ENCODE measurements at places on chromosomes 4 and X.

DNA sequence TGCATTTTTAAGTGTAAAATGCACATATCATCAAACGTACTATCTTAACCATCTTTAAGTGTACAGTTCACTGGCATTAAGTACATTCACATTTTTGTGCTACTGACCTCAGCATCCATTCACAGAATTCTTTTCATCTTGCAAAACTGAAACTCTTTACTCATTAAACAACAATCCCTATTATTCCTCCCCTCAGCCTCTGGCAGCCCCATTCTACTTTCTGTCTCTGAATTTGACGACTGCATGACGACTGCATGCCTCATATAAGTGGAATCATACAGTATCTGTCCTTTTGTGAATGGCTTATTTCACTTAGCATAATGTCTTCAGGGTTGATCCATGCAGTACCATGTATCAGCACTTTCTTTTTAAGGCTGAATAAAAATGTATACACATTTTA, 38.7 kb downstream of the CNKSR2 start:
- DNase-seq = no peak

GRCh38 chrX:148763896-148764295, 263.5 kb downstream of the AFF2 start:
- no peak for DNase-seq

- no peak for DNase-seq
These were observed 146.1 kb upstream of the OTUD4 start for GRCh38 chr4:145326491-145326890.

DNA sequence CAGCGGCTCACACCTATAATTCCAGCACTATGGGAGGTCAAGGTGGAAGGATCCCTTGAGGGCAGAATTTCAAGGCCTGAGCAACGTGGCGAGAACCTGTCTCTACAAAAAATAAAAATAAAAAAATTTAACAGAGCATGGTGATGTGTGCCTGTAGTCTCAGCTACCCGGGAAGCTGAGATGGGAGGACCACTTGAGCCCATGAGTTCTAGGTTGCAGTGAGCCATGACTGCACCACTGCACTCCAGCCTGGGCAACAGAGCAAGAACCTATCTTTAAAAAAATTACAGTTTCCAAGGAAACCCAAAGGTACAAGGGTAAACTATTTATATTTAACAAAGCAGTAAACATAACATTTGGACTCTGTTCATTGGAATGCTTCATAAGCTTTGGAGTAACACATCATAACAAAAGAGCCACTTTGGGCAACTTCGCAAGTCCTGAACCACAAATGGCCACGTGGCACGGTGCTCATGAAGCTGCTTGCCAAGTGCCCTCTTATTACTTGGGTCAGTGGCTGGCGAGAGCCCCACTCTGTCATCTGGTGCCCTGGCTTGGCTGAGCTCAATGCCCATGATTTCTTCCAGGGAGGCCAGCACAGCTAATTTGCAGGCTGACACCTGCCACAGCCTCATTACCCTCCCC, 165.6 kb downstream of the SH3KBP1 start:
- DNase-seq = no peak

DNA sequence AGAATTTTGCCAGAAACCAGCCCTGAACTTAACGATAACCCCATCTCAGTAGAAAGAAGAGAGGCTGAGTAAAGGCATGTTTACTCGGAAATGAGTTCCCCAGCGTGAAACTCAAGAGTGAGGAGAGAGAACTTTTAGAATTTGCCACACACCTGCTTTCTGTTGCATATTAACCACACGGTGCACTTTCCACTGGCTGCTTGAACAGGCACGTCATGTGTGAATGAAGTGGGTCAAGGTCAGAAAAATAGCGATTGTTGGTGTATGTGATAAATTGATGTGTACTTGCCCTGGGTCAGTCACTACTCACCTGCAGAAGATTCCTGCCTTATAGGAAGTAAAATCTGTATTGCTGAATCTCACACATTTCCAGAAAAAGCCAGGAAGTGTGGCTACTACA, 395.7 kb downstream of the TRIML1 start:
- no peak for DNase-seq

- no peak for DNase-seq
These were observed 5.6 kb downstream of the PCDH18 start for GRCh38 chr4:137526681-137527080.

DNA sequence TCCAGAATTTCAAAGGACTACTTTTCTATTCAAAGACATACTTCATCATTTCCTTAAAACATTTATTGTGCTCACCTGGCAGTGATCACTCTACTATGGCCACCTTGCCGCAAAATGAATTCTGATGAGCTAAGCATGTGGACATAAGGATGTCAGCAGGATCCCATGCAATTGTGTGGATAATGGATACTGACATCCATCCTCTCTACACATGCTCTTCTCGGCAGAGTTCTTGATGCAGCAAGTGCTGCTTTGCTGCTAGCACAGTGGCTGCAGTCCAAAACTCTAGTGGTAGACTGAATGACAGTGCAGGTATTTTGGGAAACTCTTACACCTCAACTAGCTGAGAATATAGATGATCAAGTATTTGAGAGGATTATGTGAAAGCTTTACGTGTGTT, 168.0 kb downstream of the BANK1 start:
- no peak for DNase-seq

DNA sequence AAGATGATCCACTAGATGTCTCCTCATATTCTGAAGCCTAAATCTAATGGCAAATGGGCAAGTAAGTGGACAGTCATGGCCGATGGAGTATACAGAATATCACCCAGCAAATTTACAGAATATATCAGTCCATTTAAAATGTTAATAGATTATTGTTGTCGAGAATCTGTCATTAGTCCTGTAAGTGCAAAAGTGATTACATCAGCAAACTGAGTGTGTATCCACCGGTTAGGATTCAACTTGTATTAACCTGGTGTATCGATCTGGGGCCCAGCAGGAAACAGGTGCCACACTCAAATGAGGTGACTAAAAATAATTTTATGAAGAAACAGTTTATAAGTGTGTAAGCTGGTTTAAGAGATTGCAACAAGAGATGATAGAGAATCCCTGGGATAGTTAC, 367.9 kb upstream of the FAM47C start:
- no peak for DNase-seq

DNA sequence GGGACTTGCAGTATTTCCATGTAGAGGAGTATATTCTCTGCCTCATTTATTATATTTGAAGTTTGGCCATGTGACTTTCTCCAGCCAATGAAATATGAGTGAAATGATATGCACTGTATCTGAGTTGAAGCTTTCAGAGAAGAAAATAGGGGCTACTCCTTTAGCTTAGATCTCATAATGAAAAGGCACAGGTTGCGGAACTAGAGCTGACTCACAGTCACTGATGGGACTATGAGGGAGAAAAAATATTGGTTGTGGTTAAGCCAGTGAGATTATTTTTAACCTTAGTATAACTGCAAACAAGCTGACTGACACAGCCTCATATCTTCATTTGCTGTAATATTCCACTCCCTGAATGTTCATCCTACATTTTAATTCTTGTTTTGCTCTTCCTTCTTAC, 1104.3 kb downstream of the RPA4 start:
- DNase-seq = no peak

DNA sequence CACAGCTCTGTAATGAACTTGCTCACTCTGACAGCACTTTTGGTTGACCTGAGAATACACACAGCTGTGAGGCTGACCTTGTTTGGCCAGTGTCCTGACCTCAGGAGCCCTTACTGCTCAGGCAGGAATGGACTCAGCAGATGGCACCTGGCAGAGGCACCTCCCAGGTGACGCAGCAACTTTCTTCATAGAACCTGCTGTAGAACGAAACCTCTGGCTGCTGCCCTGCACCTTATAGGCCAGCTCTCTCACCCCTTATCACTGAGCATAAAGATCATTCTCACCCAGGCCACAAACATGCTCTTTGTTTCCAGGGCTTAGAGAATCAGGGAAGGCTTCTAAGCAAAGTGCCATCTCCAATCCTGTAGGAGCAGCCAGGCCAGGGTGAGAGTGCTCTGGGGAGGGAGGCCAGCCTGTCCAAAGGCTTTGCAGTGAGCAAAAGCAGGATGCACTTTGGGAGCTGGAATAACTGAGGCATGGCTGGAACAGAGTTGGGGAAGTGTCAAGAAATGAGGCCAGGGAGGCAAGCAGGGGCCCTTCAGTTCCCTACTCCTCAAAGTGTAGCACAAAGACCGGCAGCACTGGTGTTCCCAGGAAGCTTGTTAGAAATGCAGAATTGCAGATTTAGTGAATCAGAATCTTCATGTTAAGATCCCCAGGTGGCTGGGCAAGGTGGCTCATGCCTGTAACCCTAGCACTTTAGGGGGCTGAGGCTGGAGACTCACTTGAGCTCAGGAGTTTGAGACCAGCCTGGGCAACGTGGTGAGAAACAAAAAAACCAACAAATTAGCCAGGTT, 13.3 kb upstream of the CENPU start:
- DNase-seq = no peak

All from cardiac fibroblast (primary cell).